Fibroblast of villous mesenchyme (primary cell): ENCODE measurements at places on chromosomes 16 and 17. TPM values are rescaled to one million over a fixed set of nuclear protein-coding genes. Genes with fewer than 3 reads are reported as not detected.

Gene CDRT15L2
- total RNA-seq = not detected in 2 replicates

Gene PLLP
- total RNA-seq = under 0.01 TPM in 1 of 2 replicates, not detected in the other

Gene AANAT
- not detected in 2 replicates for total RNA-seq

Gene AATK
- under 0.01 and 0.32 TPM in 2 replicates for total RNA-seq

Gene LGALS9
- total RNA-seq = 1.7 and 2.3 TPM in 2 replicates

Gene PLD2
- total RNA-seq = 11.7 and 13.9 TPM in 2 replicates

Gene ASIC2
- total RNA-seq = not detected in 2 replicates

Gene RNF157
- total RNA-seq = 4.7 and 10.0 TPM in 2 replicates

Gene PARD6A
- total RNA-seq = 0.97 and 2.6 TPM in 2 replicates

Gene RPS6KB1
- total RNA-seq = 22.2 and 26.3 TPM in 2 replicates

Gene CNTD1
- 0.32 TPM in 1 of 2 replicates, not detected in the other for total RNA-seq

Gene TRPV2
- total RNA-seq = 53.5 and 106 TPM in 2 replicates

Gene NPIPA3
- total RNA-seq = 0.32 and 0.43 TPM in 2 replicates

Gene CTRL
- total RNA-seq = 1.3 TPM in 1 of 2 replicates, not detected in the other

Gene FZD2
- 35.4 and 36.3 TPM in 2 replicates for total RNA-seq

Gene KRT39
- total RNA-seq = not detected in 2 replicates

Gene HOXB9
- total RNA-seq = not detected in 2 replicates

Gene FBXO39
- total RNA-seq = under 0.01 and 0.32 TPM in 2 replicates
